ENCODE measurements at places on chromosomes 11 and 22.

DNA sequence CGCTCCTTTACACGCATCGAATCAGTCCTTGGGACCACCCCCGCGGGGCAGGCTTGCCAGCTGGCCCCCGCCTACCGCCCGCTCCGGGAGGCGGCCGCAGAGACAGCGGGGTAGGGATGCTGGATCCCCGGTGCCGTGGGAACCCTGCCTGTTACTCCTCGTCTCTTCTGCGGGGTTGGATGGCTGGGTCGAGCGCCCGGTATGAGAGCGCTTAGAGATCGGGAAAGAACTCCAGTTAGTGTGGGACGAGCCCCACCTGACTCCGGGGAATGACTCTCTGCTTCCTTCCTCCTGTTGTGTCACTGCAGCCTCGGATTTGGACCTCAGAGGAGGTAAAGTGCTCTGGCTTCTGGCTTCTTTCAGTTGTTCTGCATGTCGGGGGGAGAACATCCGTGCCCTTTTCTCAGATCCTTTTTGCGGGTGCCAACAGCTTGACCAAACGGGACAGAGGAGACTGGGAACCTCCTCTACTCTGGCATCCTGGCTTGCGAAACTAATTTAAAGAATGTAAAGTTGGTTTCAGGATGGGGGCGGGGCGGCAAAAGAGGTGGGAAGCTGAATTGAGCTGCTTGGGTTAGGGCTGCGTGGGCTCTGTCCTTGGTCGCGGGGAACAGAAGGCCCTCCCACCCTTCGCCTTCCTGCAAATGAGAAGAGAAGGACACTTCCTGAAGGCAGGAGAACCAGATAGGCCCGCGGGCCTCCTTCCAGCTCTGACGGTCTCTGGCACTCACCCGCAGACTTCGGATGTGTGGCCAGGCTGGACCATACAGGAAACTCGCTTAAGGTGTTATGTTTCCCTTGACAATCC, 938 bp downstream of the LAYN start:
- DNase-seq: no peak

- no peak for DNase-seq
Measured at GRCh38 chr11:116084511-116084910, 580.3 kb upstream of the CADM1 start.

GRCh38 chr11:126115816-126116331, 53.2 kb upstream of the CDON start:
- no peak for DNase-seq

GRCh38 chr11:2277008-2277346, 6.6 kb upstream of the ASCL2 start:
- no peak for DNase-seq

- no peak for DNase-seq
Measured at GRCh38 chr11:63660972-63661371, 10.2 kb downstream of the ATL3 start.

DNA sequence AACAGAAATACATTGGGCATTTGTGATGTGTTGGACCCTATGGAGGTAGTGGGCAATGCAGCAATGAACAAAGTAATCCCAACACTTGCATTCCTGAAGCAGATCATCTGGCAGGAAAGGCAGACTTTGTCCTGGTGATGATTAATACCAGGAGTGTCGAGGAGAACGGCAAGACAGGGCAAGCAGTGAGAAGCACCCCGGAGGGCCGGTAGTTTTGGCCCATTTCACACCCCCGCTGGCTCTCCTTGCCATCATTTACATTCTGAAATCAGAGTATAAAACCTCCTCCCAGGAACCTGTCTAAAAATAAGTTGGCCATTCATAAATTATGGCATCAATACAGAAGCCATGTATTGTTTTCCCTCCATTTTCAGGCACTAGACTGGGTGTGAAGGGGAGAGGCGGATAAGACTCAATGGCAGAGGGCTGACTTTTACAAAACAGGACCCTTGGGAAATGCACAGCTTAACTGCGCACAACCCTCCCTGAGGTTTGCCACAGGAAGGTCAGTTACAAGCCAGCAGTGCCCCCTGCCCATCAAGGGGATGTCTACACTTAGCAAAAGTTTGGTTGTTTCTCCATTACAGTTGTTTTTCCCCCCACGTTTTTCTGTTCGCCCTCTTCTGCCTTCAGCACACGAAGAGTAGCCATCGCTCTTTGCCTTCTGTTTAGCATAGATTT, 55.6 kb downstream of the OPCML start:
- no peak for DNase-seq

GRCh38 chr11:11770921-11771486, 70.8 kb upstream of the USP47 start:
- DNase-seq: no peak

DNA sequence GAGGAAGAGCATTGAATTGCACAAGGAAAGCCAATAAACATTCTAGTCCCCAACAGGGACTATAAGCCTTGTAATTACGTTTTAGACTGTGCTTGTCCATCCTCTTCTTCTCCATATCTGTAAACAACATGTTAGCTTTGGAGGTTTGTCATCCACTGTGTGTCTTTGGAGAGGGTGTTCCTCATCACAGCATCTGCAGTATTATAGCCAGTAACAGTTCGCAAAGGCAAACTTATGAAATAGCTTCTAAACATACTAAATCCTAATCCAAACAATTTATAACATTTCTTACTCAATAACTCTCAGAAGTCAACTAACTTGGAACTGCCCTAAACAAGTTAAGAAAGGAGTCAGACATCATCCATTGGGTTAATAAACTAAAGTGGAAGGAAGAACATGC, 10.3 kb upstream of the BDNF start:
- DNase-seq: no peak

DNA sequence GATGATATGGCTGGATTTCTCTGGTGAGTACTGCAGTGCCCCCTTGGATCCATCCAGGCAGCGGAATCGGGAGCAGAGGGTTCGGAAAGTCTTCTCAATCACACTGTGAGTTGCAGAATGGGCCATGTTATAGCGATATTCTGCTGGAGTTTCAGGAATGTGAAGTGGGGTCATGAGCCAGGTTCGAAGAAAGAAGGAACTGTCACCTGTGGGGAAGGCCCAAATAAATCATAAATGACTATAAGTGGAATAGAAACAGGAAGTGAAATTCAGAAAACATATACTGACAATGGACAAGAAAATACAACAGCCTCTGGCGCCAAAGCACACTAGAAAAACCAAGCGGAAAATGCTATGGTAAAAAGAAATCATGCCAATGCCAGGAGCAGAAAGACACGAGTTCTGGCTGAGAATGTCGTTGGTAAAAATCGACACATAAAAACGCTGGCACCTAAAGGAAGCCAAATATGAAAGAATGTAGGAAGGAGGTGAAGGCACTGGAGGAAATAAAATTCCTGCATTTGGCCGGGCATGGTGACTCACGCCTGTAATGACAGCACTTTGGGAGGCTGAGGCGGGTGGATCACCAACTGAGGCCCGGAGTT, 10.0 kb upstream of the AMBRA1 start:
- no peak for DNase-seq

DNA sequence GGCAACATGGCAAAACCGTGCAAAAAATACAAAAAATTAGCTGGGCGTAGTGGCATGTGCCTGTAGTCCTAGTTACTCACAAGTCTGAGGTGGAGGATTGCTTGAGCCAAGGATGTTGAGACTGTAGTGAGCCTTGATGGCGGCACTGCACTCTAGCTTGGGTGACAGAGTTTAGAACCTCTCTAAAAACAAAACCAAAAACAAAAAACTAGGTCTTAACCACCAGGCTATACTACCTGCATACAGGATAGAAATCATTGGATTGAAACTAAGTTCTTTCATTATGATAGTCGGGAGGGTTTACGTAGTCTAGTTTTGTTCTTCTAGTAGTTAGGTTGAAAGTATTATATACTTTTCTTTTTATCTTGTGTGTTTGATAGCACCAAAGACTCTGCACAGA, 5.8 kb downstream of the RNF214 start:
- no peak for DNase-seq

GRCh38 chr22:21921184-21921721, 31.4 kb downstream of the PPM1F start:
- DNase-seq: no peak

- DNase-seq: no peak
Measured at GRCh38 chr22:42180349-42180842, 49.8 kb upstream of the CYP2D6 start.

- no peak for DNase-seq
Measured at GRCh38 chr11:119995730-119996491, 142.0 kb downstream of the TRIM29 start.

- DNase-seq: no peak
Measured at GRCh38 chr11:113603277-113604059, 102.6 kb downstream of the TMPRSS5 start.

- no peak for DNase-seq
Measured at GRCh38 chr11:10931761-10932670, 74.2 kb upstream of the ZBED5 start.

DNA sequence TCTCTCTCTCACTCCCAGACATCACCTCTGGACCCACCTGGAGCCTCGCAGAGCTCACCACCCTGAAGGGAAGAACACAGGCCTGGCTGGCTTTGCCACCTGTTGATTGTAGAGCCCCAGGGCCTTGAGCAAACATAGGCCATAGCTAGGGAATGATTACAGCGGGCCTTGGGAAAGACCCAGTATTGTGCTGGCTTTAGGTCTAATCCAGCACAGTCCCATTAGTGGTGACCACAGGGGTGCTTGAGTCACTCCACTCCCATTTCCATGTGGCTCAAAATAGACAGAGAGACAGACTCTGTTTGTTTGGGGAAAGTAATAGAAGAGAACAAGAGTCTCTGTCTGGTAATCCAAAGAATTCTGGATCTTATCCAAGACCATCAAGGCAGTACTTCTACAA, 42.7 kb upstream of the FAM181B start:
- no peak for DNase-seq

- DNase-seq: peak; percentile 52
Measured at GRCh38 chr11:13335319-13335718, 57.7 kb downstream of the BMAL1 start.

DNA sequence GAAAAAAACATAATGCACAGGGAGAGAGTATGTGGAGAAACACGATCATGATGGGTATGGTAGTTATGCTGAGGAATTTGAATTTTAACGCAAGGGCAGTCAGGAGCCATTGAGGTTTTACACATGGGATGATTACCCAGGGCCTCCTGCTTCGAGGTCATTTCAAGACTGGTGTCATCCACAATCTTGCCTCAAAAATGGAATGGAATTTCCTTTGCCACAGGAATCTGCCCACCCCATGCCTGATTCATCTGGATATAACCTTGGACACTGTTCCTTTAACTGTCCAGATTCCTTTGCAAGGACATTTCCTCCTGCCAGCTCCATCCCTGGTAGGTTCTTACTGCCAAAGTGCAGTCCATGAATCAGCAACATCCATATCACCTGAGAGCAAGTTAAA, 655.9 kb upstream of the TENM4 start:
- DNase-seq: no peak

- DNase-seq: no peak
Measured at GRCh38 chr11:8577791-8578581, 16.0 kb downstream of the STK33 start.

All from stimulated activated CD8-positive, alpha-beta memory T cell treated with anti-CD3 and anti-CD28 coated beads, Interleukin-2, amount 100 ng/mL, for 1 hour (primary cell).